Stimulated activated CD8-positive, alpha-beta memory T cell treated with anti-CD3 and anti-CD28 coated beads, Interleukin-2, amount 100 ng/mL, for 1 hour (primary cell): ENCODE measurements at places on chromosomes 5 and 9.
A peak's percentile ranks its signal among the peaks of the same experiment; 100 is the strongest.

DNA sequence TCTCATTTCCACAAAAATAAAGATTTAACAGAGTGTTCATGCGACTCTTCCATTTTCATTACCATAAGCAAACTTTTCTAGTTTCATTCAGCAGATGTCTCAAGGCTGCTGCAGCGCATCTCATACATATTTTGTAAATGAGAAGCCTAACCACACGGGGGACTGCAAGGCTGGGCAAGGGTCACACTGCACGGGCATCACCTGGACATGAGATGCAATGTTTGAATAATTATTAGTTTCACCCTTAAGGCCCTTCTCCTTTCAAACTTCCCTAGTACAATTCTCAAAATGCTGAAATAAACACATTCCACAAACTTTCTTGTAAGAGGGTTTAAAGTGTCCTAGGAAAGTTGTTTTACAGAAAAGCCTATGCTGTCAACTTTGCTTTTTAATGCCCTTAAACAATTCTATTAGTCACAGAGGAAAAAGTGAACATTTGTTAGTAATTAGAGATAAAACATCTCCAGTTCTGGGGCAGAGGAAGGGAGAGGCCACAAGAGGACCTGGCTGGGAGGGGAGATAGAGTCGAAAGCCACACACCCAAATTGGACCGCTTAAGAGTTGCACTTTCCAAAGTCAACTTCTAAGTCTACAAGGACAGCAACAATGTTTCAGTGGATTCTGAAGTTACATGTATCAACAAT lies 1.3 kb downstream of the DENND1A start:
- DNase-seq, result no peak

DNA sequence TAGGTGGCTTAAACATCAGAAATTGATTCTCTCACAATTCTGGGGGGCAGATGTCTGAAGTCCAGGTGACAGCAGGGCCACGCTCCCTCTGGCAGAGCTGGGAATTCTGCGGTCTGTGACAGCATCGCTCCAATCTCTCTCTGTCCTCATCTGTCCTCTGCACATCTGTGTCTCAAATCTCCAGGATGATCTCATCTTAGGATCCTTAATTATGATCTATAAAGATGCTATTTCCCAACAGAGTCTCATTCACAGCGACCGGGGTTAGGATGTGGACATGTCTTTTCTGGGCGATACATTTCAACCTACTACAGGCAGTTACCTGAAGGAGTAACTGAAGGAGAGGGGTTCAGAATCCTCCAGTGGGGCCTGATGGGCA lies 31.4 kb downstream of the ANKRD33B start:
- no peak for DNase-seq

DNA sequence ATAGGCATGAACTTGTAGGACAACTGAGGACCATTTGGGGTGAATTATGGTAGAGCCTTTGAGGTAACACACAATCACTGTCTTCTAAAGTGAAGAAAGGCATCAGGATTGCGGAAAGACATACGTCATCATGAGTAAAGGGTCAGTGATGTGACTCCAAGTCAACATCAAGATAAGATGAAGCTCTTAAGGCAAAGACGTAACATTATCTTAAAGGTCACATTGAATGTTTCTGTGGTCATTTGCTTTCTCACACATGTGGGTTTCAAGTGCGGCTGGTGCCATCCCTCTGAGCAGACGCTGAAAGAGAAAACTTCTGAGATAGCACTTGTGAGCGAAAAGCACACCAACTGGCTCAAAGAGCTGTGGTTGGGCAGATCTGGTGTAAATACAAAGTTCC lies 63.3 kb upstream of the GRAMD2B start:
- DNase-seq, result no peak

GRCh38 chr5:149732324-149733128 lies 2.4 kb downstream of the PPARGC1B start:
- no peak for DNase-seq

GRCh38 chr5:65873181-65873750 lies 53.1 kb upstream of the ERBIN start:
- no peak for DNase-seq

DNA sequence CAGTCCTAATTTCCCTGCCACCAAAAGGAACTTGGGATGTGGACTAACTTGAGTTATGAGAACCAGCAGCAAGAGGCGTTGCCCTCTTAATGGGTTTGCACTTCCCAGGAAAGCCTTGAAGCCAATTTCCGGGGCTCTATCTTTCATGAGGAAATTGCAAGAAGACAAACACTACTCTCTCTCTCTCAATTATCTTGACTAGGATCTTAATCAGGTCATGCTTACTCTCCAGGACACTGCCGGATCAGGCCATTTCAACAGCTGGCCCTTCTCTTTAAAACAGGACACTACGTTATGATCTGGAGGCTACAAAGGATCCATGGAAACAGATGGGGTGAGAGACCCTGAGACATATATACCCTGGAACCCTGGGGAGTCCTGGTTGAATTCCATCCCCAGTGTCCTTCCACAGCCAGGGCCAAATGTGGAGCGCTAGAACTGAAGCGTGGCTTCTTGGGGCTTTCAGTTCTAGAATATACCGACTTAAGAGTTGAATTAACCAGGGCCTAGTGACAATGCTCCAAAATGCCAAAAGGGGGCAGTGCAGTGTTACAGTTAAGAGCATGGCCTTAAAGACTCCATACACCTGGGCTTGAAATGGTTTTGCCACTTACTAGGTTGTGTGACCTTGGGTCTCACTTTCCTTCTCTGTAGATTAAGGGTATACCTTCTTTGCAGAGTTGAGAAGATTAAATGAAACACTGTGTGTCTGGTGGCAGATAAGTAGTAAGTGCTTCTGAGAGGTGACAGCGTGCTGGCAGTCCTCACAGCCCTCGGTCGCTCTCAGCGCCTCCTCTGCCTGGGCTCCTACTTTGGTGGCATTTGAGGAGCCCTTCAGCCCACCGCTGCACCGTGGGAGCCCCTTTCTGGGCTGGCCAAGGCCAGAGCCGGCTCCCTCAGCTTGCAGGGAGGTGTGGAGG lies 21.1 kb downstream of the FAM219A start:
- peak; percentile 36 for DNase-seq

DNA sequence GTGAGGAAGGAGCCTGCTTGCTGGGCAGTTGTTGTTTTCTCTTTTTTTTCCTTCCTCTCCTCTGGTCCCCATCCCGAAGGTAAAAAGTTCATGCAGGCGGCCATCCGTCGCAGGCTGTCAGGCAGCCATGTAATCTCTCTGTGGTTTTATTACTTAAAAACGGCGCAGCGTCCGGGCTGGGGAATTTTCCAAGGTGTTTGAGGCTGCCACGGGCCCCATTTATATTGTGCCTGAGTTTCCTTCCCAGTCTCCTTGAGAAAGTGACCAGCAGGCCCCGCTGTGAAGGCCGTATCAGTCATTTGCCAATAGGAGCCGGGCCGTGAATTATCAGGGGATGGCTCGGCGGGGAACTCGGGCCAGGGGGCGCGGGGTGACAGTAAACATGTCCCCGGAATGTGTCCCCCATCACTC lies 289.7 kb downstream of the PBX3 start:
- DNase-seq, result no peak

- DNase-seq, result no peak
Observed at GRCh38 chr5:139468421-139468931, 2.3 kb upstream of the SMIM33 start.

DNA sequence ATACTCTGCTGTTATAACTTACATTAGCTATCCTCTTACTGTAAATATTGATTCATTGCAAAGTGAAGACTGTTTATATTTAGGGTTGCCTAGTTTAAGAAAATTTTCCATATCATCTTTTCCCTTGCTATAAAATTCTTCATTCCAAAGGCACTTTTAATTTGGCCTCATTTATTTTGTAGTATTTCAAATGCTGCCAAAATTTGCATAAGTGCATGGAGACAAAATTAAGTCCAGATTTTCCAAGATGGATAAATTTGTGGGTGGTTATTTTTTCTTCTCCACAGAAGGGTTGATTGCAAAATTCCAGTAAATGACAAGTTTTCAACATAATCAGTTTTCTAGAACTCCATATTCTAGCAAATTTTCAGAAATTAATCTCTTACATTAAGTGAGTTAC lies 141.5 kb upstream of the MTAP start:
- DNase-seq, result no peak

DNA sequence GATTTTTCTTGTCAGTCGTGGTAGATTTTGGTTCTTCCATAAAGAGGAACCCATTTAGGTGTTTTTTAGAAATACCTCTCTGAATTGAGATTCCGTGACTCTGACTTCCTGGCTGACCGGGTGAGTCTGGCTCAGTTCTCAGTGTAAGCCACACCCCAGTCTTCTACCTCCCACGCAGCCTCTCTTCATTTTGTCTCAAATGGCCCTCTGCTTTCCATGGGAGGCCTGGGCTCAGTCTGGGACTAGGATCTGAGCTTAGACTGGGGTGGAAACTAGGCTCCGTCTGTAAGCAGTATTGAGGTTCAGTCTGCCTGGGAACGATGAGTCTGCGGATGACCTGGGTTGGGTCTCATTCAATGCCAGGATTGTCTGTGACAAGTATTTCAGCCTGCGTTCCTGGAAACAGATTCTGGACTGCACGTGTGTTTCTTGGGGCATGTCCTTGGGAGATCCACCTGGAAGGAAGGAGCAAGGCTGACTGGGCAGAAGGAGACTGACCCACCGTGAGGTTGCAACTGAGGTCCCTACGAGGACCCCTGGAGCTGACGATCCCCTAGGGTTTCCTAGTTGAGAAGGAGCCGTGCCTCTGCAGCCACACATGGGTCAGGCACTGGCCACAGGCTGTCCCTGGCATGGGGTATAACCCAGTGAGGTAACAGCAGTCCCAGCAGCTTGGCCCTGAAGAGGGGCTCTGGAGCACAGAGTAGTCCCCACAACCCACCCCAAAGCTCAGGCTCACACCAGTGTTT lies 12.4 kb upstream of the CRB2 start:
- DNase-seq, result no peak

DNA sequence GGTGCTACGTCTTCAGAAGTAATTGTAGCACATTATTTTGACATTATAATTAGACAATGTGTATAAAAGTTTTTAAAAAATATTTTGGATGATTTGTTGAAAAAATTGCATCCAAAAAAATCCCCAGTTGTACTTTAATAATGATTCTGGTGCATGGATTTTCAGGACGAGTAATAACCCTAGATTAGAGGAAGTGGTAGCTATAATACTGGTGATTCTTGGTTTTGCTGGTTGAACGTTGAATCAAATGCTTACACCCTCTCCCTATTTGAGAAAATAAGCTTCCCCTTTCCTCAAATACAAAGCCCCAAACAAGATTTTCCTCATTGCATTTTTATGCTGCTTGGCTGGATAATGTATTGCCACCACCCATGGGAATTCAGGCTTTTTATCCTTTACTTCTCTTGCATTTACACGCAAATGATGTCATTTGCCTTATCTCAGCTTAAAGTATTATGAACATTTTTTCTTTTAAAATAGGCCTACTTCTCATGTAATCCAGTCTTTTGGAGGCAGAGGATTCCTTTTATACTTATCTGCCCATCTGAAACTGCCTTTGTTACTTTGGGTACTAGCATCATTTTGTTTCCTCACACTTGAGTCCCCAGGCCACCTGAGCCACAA lies 86.3 kb downstream of the UBE2R2 start:
- no peak for DNase-seq

DNA sequence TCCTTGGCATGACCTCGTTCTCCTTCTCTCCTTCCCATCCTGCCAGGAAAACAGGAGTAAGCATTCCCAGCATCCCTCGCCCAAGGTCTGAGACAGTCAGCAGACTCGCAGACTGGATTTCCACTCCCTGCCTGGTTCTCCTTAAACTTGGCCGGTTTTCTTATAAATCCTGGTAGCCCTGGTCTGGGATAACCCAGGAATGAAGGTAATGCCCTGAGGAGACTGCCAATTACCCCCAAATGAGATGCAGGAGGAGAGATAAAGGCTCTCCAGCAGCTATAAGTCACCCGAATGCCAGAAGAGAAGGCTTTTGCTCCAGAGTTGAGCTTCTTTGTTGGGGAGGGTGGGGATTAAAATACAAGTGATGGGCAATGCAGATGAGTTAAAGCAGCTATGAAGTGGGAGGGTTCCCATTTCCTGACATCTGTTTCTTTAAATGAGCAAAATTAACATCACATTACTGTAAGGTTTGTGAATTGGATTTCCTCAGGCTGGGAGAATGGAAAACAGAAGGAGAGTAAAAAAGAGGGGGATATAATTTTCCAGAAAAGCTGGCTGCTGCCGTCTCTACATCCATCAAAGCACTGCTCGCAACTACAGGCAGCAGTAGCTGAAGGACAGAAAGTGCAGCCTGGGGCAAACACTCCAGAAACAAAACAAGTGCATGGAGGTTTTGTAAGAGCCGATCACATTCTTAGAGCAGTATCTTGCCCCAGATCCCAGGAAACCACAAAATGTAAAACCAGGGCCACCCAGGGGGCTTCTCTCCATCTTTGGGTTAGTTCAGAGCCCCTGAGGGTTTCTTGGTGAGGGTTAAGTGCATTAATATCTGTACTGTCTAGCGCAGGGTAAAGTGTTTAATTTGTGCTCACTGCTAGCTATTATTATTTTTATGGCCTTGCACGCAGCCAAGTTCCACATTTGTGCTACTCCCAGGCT lies 177.6 kb upstream of the PANK3 start:
- no peak for DNase-seq

GRCh38 chr9:34493972-34494535 lies 28.7 kb downstream of the ENHO start:
- no peak for DNase-seq
